Peyer's patch (tissue), 4 donors: ENCODE measurements at places on chromosomes 4 and X.

DNA sequence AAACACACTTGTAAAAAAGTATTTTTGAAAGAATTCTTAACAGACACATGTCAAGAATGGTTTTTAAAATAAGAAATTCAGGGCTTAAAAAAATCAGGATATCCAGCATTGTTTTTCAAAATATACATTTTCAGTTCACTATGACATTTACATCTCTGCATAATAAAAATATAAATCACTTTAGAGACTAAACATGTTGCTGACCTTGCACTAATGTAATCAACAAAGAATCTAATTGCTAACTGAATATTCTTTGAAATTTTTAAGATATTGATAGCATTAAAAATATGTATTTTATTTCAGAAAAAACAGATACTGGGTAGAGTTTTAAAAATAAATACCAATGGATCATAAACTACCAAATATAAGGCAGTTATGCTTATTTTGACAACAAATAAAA is 26.4 kb downstream of the RPS6KA6 start:
- DNase-seq: no peak

DNA sequence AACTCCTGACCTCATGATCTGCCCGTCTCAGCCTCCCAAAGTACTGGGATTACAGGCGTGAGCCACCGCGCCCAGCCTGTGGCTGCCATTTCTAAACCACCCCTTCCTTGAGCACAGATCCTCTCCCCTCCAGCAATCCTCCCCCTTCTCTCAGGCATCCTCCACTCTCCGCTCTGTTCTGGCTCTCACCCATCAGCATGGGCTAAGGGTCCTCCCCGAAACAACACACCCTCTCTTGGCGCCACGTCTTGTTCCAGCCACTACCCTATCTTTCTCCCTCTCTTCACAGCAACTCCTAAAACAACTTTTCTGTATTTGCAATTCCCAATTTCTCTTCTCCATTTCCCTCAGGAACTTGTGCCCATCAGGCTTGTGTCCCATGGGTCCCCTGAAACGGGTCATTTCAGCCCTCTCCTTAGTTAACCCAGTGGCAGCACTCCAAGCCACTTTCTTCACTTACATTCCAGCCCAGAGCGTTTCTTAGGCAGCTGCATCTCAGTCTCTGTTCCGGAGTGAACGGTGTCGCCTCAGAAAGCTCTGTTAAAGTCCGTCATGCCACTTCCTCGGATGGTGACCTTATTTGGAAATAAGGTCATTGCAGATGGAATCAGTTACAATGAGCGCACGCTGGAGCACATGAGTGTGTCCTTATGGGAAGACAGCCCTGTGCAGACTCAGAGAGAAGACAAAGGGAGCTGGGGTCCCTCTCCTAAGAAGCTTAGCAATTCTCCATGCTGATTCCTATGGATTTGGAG is 28.3 kb upstream of the CLDN24 start:
- DNase-seq: peak; percentile 13

- DNase-seq: no peak
These were observed 199.9 kb downstream of the SHOX start for GRCh38 chrX:830532-830931.

GRCh38 chr4:127832585-127832984 is 48.1 kb upstream of the PLK4 start:
- DNase-seq: no peak

DNA sequence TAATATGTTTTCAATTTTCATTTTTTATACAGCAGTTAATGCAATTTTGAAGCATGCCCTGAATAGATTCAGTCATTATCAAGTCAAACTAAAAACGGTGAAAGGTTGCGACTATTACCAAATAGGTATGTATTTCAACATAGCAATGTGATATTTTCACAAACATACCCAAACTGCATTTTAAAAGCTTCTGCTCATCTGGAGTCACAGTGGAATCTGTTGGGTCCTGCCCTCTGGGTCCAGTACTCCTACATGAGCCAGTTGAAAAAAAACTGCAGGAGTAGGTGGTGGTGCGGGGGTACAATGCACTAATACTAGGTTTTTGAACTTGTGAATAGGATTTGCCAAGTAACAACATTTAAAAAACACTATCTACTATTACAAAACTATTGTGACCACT is 938 bp downstream of the GPR34 start:
- DNase-seq: no peak

- DNase-seq: no peak
These were observed 518.9 kb upstream of the INTU start for GRCh38 chr4:127113844-127114362.

GRCh38 chr4:141656031-141656430 is 19.6 kb downstream of the IL15 start:
- DNase-seq: no peak
